ENCODE measurements at places on chromosomes 1 and 21.

GRCh38 chr21:32562915-32563314, 22.4 kb downstream of the TCP10L start:
- DNase-seq = no peak

- no peak for DNase-seq
Observed at GRCh38 chr21:38267991-38268863, 11.4 kb downstream of the KCNJ15 start.

GRCh38 chr1:16249596-16250241, 12.7 kb upstream of the CPLANE2 start:
- peak; percentile 70 for DNase-seq

DNA sequence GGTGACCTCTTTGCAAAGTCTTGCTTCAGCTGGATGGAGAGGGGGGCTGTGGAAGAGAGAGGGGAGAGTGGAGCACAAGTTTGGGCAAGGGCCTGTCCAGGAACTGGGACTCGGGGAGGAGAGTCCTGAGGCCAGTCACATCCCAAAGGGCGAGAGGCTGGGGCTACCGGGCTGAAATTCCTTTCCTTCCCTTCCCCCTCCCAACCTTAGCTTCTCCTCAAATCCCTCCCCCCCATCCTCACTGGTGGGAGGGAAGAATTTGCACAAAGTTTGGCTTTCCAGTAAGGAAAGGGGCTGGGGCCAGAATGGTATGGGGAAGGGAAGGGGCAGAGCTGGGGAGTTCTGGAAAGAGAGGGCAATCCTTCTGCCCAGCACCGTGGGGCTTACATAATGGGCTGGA, 854 bp downstream of the CNTN2 start:
- DNase-seq = no peak

DNA sequence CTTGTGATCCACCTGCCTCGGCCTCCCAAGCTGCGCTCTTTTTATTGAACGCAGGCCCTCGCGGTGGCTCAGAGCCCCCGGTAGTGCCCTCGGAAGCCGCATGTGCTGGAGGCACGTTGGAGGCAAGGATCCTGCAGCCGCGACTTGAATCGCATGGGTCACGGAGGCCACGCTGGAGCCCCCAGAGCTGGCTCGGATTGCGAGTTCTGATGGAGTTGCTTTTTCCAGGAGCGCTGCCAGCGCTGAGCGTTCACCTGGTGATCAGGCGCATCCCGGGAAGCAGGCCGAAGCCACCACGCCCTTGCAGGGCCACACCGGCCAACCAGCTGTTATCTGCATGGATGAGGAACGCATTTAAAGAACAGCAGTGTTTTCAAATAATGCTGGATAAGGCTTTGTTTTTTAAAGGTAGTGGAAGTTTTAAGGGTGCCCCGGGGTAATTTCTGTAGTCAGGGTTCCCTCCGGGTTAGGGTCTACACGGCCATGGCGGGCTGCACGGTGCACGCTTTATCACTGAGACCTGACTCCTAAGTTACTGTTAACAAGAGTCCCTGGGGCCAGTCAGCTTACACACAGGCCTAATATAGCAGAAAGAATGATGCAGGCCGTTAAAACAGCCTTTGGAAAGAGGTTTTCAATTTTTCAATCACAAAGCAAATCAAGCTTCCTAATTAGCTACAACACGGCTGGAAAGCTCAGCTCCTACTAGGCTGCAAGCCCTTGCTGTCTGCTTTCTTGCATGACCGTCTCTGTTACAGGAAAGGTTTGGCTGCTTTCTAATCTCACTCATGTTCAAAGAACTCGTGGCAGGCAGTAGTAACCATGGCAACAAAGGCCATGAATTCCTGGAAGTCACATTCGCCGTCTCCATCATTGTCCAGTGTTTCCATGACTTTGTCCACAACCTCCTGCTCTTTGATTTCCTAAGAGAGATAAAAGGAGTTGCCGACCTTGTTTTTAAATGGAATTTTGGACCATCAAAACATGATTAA, 6.0 kb downstream of the S100B start:
- peak; percentile 88 for DNase-seq

- DNase-seq = no peak
Observed at GRCh38 chr1:3702528-3702927, 49.7 kb upstream of the CCDC27 start.

DNA sequence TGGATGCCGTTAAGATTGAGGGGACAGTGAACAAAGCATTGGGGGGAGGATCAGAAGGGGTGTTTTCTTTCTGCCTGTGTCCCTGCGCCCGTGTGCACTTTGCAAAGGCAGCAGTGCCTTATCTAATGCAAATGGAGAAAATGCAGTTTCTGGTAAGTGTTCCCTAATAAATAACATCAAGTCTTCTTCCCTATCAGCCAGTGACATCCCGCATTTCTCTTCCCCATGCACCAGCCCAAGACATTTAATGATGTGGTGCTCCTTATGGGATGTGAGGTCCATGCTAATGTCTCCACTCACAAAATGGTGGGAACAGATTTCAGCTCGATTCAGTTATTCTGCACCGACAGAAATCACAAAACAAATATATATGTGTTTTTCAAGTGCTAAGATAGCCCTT, 111.8 kb downstream of the PBX1 start:
- DNase-seq = no peak

DNA sequence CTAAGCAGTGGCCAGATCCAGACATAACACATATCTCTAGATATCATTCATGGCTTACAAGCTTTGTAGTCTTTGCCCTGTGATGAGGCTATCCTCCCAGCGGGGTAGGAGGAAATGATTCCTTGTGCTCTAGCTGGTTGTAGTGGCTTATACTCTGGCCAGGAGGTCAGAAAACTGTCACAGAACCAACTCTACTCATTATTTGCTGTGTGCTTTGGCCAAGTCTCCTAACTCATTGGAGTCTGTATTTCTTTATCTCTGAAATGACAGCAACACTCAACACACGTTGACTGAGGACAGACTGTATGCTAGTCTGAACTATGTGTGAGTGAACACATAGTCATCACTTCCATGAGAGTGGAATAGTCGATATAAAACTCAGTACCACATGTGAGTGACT, 116.7 kb upstream of the F3 start:
- no peak for DNase-seq

DNA sequence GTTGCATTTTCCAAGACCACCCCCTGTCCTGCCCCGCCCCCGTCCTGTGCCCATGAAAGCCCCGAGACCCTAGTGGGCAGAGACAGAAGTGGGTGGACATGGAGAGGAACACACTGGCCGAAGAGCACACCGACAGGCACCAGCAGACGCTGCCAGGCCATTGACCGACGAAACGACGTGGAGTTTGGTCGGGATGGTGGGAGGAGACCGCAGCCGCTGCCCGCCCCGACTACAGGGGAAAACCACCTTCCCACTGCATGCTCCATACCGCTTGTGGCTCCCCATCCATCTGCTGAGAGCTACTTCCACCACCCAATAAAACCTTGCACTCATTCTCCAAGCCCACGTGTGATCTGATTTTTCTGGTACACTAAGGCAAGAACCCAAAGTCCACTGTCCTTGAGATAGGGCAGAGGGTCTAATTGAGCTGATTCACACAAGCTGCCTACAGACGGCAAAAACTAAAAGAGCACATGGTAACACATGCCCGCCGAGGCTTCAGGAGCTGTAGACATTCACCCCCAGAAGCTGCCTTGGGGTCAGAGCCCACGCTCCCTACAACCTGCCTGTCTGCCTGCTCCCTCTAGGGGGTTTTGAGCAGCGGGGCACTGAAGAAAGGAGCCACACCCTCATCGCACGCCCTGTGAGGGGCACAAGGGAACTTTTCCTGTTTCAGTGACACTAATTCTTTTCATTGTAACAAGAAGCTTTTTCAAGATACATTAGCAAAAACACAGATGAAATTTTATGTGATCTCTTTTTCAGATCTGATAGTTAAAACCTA, 81.2 kb upstream of the RAB3GAP2 start:
- no peak for DNase-seq

GRCh38 chr1:168195199-168196135, 16.7 kb downstream of the TIPRL start:
- DNase-seq = peak; percentile 13

DNA sequence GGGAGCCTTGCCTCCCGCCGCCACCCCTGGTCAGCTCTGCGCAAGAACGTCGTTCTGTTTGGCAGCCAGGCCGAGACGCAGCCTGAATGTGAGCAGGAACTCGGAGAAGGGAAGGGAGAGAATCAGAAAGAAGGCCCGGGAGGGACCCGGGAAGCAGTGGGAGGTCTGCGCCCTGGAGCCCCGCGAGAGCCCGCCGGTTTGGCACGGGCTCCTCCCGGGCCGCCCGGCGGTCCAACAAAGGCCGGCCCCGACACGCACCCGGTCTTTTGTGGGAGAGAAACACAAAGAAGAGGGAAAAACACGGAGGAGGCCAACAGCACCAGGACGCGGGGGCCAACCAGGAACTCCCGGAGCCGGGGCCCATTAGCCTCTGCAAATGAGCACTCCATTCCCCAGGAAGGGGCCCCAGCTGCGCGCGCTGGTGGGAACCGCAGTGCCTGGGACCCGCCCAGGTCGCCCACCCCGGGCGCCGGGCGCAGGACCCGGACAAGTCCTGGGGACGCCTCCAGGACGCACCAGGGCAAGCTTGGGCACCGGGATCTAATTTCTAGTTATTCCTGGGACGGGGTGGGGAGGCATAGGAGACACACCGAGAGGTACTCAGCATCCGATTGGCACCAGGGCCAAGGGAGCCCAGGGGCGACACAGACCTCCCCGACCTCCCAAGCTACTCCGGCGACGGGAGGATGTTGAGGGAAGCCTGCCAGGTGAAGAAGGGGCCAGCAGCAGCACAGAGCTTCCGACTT, 2.7 kb upstream of the OLIG2 start:
- no peak for DNase-seq

DNA sequence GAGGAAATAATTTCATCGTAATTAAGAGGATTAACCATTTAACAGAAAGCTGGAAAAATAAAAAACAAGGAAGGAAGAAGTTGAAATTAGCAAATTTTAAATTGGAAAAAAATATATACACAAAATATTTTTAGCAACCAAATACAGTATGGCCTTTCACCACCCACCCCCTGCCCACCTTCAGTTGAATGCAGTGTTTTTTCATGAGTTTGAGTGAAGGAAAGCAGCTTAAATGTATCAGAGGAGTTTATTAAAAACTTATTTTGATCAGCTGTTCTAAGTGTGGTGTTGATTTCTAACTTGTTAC, 249.2 kb downstream of the DNM3 start:
- no peak for DNase-seq

DNA sequence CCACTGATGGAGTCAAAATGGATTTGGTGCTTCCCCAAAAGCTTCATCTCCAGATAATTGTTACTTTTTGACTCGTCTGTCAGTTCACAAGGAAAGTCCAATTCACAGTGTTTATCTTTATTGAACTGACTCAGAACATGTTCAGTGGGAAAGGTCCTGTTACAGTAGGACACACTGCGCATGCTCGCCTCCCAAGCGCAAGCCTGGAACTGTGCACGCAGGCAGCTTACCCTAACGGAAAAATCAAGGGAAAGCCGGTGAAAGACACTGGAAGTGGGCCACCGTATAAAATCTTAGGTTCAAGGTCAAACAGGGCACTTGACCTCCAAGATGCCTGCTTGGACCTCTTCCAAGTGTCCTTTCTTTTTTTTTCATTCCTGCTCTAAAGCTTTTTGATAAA, 174.6 kb downstream of the USP25 start:
- no peak for DNase-seq

DNA sequence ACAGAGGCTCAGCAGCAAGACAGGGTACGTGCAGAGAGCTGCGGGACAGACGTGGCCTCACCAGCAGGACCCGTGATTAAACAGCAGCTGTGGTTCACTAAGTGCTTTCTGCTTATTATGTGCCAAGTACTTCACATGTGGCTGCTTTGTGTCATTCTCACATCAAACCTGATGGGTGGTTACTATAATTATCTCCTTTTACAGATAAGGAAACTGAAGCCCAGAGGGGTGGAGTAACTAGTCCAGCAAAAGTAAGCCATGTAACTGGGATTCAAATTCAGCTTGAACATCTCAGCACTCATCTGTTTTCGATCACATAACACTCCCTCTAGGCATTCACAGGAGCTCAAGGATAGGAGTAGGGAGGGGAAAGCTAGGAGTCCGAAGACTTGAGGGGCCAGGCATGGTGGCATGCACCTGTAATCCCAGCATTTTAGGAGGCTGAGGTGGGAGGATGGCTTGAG, 50.8 kb upstream of the CLIC4 start:
- no peak for DNase-seq

DNA sequence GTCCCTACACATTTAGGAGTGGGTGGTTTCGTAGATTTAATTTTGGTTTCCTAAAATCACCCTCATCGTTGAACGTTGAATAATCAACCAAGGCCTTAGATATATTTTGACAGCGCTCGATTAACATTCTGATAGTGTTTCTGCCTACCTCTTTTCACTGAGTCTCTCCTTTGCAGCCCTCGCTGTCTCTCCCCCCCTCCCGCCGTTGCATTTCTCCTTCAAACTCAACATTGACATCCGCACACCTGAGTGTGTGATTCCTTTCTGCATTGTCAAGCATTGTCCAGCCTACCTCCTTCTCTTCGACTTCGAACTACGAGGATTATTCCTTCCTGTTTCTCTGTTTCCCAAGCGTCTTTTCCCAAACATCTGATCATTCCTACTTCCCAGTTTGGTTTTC, 1.8 kb upstream of the ADAMTS1 start:
- no peak for DNase-seq

DNA sequence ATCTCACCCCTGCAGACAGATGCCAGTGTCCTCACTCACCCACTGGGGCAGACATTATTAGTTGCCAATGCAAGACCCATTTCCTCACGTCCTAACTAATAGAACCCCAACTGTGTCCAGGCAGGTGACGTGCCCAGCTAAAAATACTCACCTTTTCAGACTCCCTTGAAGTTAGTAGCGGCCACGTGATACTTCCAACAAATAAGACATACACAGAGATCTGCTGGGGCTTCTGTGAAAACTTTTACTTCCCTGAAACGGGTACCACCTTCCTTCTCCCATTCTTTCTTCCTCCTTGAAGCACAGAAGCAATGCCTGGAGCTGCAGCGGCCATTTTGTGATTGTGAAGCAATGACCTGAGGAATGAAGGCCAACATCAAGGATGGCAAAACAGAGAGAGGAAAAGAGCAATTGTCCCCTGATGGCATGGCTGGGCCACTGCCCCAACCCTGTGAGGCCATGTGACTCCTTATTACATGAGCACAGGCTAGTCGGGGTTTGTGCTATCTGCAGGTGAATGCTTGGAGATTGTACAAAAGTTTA, 74.4 kb upstream of the TMPRSS2 start:
- no peak for DNase-seq
